ENCODE measurements at places on chromosomes 16 and 17.

DNA sequence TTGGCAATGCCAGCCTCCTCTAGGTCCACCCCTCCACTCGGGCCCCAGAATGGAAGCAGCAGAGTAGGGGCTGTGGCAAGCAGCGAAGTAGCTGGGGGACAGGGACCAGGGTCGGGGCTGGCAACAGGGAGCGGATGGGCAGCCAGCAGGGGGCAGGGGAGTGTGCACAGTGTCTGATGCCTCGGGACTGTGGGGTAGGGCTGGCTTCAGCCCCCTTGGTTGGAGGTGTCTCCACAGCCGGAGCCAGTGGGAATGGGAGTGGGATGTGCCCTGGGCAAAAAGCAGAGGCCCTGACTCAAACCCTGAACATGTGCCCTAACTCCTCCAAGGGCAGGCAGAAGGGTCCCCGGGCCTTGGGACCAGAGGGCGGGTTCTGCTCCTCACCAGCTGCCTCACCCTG lies 18.5 kb upstream of the ARHGAP27 start:
- no peak for DNase-seq

DNA sequence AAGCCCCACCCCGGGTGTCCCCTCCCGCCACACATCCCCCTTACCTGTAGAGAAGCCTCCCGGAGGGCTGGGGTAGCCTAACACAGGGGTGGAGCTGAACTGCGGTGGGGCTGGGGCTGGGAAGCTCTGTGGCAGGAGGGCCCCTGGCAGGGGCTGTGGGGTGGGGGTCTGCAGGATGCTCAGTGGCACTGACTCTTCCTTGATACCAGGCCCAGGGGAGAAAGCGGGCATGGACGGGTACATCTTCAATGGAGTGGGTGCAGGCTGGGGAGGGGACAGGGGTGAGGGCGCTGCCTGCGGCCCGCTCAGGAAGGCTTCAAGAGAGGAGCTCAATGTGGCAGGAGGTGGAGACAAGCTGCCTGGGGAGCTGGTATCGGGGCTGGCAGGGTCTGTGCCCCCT lies 16.7 kb downstream of the SREBF1 start:
- DNase-seq = no peak

DNA sequence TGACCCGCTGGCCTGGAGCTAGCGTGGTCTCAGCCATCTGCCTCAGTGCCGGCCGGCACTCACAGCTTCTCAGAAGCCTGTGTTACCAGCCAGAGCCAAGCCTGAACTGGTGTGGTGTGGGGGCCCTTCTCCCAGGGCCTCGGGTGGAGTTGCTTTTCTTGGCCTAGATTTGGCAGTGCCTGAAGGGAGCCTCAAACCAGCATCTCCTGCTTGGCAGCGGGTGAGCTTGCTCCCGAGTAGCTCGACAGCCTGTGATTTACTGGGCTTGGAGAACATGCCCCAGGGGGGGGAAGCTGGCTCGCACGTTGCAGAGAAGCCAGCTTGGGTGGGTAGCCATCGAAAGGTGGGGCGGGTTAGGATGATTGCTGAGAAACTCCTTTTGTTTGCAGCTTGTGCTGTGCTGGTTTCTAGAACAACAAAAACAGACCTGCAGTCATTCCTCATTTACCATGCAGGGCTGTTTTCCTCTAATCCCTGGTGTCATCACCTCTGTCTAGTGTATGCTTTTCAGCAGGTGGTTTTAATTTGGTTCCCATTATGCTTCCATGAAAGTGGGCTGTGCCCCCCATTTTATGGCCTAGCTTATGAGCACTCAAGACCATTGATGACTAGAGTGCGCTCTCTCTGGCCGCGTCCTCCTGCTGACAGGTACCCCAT lies 42.2 kb downstream of the TBCD start:
- no peak for DNase-seq

- DNase-seq = no peak
Observed at GRCh38 chr16:73354434-73354833, 306.5 kb upstream of the ZFHX3 start.

DNA sequence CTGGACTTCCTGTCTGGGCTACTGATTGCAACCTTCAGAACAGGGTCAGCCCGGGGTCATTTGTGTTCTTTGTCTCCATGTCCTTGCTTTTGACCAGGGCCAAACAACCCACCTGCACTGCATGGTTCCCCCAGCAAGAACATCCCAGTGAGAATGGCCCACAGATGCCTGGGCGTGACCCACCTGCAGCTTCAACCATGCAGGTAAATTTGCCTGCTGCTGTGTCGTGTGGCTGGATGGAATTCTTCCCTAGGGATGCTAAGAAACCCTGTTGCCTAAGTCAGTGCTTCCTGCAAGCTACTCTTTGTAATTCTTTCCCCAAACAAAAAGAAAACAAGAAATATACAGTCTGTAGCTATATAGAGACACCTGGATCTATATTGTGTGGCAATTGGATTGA lies 12.5 kb downstream of the CDH13 start:
- no peak for DNase-seq

- no peak for DNase-seq
Observed at GRCh38 chr16:54335230-54335629, 48.6 kb upstream of the IRX3 start.

DNA sequence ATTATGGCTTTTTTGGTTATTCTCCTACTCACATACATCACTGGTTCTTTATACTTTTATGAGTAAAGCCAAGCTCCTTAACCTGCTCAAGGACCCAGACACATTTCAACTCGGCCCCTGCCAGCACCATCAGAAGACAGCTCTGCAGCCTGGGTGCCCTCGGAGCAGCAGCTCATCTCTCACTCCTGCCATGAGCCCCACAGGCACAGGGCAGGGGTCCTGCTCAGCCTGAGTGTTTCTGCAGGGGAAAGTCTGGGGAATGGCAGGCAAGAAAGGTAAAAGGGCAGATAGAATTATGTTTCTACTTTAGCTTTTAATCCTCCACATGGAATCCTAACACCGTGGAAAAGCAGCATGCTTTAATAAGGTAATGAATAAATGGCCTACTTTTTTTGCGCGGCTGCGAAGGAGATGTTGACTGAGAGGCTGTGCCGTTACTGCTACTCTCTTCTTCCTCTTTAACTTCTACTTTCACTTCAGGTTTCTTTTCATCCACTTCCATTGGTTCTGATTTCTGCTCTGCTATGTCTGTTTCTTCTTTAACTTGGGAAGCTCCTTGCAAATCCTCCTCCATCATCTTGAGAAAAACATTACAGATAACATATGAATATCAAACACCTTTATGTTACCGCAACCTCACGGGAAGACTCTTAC lies 50.1 kb upstream of the TRAP1 start:
- DNase-seq = no peak

DNA sequence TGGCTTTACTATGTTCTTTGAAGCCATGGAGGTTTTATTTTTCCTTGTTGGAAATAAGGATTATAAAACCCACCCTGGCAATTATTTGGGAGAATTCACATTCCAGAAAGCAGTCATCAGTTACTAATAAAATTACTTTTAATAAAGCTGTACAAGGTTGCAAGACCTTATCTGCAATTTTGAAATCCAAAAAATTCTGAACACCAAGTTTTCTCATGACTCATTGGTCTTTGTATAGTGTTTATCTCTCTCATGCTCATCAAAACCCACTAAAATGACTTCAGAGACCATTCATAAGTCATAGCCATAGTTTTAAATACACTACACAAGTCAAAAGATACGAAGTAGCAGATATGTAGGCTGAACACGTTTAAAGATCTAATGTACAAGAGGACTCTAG lies 6.0 kb upstream of the KRT38 start:
- DNase-seq = no peak

GRCh38 chr17:61456061-61456681 lies 3.9 kb downstream of the TBX4 start:
- no peak for DNase-seq

DNA sequence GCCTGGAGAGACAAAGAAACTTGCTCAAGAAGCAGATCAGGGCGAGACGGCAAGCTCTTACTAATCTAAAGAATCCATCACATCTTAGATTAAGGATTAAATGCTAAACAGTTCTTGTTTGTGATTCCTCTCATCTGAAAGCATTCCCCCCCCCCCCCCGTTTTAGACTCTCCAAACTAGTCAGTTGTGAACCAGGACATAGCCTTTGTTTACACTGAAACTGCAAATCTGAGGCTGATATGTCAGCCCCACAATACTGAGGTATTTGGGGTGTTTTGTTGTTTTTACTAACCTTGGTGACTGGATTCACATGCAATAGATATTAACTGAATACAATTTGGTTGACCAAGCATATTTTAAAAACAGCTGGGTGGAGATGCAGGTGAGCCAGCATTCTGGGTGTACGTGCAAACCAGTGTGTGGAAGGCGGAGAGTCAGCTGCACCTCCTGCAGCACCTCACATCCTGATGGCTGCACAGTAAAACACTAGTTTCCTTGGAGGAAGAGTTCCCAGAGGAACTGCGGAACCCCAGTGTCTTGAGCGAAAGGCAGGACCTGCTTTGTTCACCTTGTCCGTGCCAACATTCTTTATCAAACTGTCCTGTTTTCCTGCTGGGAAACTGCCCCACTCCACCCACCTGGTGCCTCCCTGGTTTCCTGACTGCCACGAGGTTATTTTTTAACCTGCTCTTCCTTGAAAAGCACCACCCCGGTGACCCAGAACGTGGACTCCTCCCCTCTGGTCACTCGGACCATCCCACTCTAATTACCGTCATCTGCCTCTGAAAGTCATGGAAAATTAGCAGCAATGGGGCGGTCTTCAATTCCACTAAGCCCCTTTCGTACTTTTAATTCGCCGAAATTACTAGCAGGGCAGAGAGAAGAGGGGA lies 1.2 kb upstream of the YPEL2 start:
- no peak for DNase-seq

- DNase-seq = no peak
Observed at GRCh38 chr17:60496041-60496440, 30.0 kb downstream of the APPBP2 start.

GRCh38 chr17:78469443-78469842 lies 91.0 kb downstream of the PGS1 start:
- DNase-seq = no peak

- DNase-seq = no peak
Observed at GRCh38 chr16:31714903-31715504, 158.6 kb upstream of the ZNF267 start.

DNA sequence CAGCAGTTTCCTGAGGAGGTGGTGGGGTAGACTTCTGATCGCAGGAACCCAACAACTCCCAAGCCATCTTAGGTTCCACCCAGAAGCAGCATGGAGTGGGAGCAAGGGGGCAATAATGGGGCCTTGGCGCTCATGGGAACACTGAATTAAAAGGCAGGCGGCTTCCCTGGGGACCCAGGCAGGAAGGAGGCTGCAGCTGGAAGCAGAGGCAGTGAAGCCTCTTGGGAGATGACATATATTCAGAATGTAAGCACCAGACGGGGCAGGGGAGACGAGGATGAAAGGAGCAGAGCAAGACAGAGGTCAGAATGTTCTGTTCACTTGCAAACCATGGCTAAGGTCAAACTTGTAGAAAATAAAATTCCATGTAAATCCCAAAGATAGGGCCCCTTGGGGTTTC lies 2.9 kb downstream of the HIGD1B start:
- DNase-seq = no peak

DNA sequence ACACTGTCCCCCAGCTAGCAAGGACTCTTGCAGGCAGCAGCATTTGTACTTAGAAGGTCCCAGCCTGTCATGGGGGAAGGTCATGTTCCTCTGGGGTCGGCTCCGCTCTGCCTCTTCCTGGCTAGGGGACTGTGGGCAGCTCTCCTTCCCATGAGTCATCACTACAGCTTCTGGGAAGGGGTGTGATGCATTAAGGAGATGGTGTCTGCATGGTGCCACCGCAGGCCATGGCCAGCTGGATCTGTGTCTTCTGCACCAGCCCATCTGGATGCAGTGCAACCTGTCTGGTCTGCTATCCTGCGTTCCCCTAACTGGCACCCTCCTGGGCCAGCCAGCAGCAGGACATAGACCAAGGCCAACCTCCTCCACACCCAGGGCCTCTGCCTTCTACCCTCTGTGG lies 6.3 kb downstream of the STARD3 start:
- no peak for DNase-seq

DNA sequence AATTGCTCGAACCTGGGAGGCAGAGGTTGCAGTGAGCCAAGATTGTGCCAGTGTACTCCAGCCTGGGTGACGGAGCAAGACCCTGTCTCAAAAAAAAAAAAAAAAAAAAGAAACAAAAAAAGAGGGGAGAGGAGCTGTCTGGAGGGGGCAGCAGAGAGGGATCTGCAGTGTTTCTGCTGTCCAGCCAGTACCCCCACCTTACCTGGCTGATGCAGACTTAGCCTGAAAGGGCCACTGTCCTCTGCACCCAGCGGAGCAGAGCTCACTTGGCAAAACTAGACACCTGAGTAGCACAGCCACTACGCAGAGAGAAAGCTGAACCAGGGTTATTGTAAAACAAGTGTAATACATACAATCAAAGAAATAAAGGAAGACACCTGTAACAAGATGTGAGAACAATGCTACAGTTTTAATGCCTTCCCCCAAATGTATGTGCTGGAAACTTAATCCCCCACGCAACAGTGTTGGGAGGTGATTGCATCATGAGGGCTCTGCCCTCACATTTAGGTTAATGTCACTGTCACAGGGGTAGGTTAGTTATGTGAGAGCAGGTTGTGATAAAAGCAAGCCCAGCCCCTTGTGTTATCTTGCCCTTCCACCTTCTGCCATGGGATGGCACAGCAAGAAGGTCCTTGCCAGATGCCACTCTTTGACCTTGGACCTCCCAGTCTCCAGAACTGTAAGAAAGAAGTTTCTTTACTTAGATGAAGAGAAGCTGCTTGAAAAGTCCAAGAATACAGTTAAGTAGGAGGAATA lies 211.2 kb downstream of the RPTOR start:
- no peak for DNase-seq

DNA sequence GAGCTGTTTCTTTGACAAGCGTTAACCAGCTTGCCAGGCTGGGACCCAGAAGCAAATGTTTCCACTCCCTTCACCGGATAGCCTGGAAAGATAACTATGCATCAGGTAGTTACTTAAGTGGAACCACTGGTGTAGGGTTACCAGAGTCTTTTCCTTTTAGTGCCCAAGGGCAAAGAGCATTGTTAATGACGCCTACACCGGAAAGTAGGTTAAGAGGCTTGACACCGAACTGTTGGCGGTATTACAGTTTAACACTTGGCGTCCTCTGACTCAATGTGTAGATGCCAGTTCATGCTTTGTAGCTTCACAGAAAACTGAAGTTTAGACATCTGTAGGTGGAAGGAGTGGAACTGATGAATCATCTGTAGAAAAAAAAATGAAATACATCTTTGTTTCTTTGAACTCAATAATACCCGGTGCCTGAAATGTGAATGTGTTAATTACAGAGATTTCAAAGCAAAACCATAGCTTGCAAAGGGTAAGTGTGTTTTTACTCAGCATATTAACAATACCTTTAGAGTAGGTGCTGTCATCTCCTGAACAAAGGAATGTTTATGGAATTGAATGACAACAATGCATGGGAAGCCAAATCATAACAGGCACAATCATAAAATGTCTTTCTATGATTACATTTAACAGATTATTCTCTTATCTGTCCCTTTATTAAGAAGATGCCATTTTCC lies 426.7 kb upstream of the SALL1 start:
- DNase-seq = no peak

Measured in NCI-H446 treated with DMSO at 0.1 percent for 48 hours (cell line).